CD4-positive, alpha-beta memory T cell (primary cell): ENCODE measurements at places on chromosomes 5 and 9. TPM values are rescaled to one million over a fixed set of nuclear protein-coding genes. Genes with fewer than 3 reads are reported as not detected.

Gene SHOC1
- total RNA-seq = not detected

Gene N4BP3
- total RNA-seq = 1.7 TPM

Gene FYB1
- 571 TPM for total RNA-seq

Gene NR5A1
- total RNA-seq = not detected

Gene DOCK8
- 307 TPM for total RNA-seq

- no peaks in the 10 kb centered on the region for H3K36me3 ChIP-seq
- no peak overlapping the region for H3K4me3 ChIP-seq
- no peaks in the 10 kb centered on the region for H3K4me1 ChIP-seq
Measured at GRCh38 chr5:24773261-24773660, 128.5 kb upstream of the CDH10 start.

DNA sequence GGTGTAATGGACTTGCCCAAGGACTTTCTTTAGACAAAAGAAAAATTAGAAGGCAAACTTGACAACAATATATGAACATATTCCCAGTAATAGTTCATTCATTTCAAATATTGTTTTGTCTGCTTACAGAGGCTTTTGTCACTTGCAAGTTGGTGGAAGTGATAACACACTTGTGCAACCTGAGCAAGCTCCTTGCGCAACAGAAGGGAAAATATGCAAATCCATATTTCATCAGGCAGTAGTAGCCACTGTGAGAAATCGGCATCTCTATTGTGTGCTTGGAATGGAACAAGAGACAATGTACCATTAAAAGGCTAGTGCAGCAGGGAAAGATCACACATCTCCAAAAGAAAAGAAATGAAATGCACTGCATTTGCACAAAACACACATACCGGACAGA, 125.3 kb upstream of the RASEF start:
- H3K4me1 ChIP-seq = no peaks in the 10 kb centered on the region
- no peaks in the 10 kb centered on the region for H3K36me3 ChIP-seq
- no peaks in the 10 kb centered on the region for H3K27me3 ChIP-seq
- no peak overlapping the region for H3K4me3 ChIP-seq

GRCh38 chr9:94031380-94031779, 52.9 kb upstream of the PTPDC1 start:
- no peaks in the 10 kb centered on the region for H3K27me3 ChIP-seq
- peaks cover 12% of the 10 kb centered on the region for H3K4me1 ChIP-seq
- H3K36me3 ChIP-seq = no peaks in the 10 kb centered on the region
- peak overlapping the region; percentile 82 for H3K4me3 ChIP-seq
- DNase-seq = no peak
- H3K27ac ChIP-seq = no peak overlapping the region

GRCh38 chr5:112576298-112576925, 157.3 kb upstream of the EPB41L4A start:
- H3K4me3 ChIP-seq = no peak overlapping the region
- no peaks in the 10 kb centered on the region for H3K27me3 ChIP-seq
- H3K36me3 ChIP-seq = no peaks in the 10 kb centered on the region
- H3K4me1 ChIP-seq = no peaks in the 10 kb centered on the region
- H3K27ac ChIP-seq = no peak overlapping the region

- no peaks in the 10 kb centered on the region for H3K4me1 ChIP-seq
- H3K4me3 ChIP-seq = no peak overlapping the region
- H3K27me3 ChIP-seq = no peaks in the 10 kb centered on the region
- DNase-seq = no peak
- no peak overlapping the region for H3K27ac ChIP-seq
Measured at GRCh38 chr9:134628354-134628736, 13.3 kb upstream of the COL5A1 start.

- H3K4me3 ChIP-seq = no peak overlapping the region
- H3K4me1 ChIP-seq = no peaks in the 10 kb centered on the region
- peaks cover 15% of the 10 kb centered on the region for H3K27me3 ChIP-seq
- no peaks in the 10 kb centered on the region for H3K36me3 ChIP-seq
- H3K27ac ChIP-seq = no peak overlapping the region
Measured at GRCh38 chr5:146345240-146345577, 6.6 kb downstream of the POU4F3 start.
